HuH-7 (cell line): ENCODE measurements at places on chromosomes 6 and 20.

DNA sequence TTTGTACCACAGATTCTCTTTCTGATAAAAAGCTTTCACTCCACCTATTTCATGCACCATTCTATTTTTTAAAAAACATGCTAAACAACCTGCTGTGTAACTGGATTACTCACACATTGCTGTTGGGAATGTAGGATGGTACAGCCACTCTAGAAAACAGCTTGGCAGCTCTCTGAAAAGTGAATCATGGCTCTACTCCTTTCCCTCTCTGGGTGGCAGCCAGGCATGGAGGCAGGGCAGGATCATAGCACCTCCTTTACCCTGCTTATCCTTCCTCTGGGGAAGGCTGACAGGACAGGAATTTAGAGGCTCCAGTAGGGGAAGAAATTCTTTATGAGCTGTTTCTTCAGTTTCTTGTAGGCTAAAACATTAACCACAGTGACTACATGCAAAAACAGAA is 6.7 kb upstream of the VNN2 start:
- DNase-seq: no peak

GRCh38 chr20:25398376-25399036 is 7.9 kb upstream of the ABHD12 start:
- DNase-seq: no peak

- DNase-seq: peak; percentile 42
These were observed 18.6 kb downstream of the ADGRF5 start for GRCh38 chr6:46903175-46903574.

- DNase-seq: no peak
These were observed 193.7 kb downstream of the CDH4 start for GRCh38 chr20:61445741-61446140.

GRCh38 chr6:2820415-2820814 is 21.2 kb downstream of the SERPINB1 start:
- no peak for DNase-seq

- DNase-seq: no peak
These were observed 55.2 kb downstream of the PRDM13 start for GRCh38 chr6:99661870-99662269.

GRCh38 chr6:39353698-39354315 is 31.3 kb upstream of the KCNK16 start:
- DNase-seq: no peak

DNA sequence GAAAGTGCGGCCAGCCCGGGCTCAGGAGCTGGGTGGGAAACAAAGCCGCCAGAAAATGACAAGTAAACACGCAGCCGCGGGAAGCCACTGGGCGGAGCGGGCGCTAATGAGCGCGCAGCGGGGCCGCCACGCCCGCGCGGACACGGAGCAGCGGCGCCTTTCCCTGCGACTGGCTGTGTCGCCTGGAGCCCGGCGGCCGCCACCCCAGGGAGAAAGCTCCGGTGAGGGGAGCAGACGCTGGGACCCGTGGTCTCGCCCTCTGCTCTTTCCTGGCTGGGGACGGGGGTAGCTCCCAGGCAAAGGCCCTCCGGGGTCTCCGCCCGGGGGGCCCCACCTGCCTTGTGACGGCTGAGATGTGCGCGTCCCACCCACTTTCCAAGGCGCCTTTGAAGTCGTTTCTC is 54.9 kb downstream of the PRR18 start:
- DNase-seq: no peak

DNA sequence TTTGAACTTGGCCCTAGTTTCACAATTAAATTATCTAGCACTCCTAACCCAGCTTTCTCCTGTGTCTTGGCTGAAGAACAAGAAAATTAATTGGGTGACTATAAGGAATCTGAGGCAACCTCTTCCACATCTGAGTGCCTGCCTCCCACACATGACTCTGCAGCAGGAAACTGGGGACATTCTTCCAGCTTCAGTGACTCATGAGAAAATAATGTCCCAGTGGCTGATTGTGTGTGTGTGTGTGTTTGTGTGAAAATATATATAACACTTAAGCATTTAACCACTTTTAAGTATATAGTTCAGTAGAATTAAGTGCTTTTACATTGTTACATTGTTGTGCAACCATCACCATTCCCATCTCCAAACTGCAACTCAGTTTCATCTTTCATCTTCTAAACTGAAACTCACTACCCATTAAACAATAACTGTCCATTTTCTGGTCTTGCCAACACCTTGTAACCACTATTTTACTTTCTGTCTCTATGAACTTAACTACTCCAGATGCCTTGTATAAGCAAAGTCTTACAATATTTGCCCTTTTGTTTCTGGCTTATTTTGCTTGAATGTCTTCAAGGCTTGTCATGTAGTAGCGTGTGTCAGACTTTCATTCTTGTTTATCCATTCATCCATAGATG is 8.7 kb downstream of the TRIM38 start:
- DNase-seq: no peak

DNA sequence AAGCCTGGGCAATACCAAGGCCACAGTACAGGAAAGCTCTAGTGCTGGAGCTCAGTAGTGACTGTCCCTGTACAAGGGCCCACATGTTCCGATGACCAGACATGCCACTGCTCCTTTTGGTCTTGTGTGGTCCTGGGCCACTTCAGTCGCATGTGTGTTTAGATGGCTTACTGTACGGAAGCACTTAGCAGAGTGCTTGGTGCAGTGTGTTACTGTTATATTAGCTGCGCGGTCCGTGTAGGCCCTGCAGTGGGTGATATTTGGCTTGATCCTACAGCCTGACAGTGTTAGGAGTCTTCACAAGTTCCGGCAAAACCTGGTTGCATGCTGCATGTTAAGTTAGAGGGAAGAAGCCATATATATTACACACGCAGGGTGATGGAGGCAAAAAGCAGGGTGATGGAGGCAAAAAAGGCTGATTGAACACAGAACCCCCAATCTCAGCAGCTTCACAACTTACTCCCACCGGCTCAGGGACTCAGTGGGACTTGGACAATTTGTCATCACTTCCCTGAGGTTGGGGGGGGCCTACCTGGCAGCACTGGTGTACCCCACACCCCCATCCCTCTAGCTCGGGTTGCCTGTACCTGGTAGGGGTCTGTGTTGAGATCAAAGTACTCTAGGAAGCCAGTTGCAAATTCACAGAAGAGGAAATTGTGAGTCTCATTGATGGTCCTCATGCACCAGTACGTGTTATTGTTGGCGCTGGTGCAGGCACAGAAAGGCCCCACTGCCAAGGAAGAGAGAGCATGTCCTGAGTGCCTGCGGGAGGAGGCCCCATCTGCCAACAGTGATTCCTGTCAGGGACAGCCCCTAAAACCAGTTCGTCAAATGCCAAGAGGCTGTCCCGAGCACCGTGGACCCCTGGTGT is 122.6 kb downstream of the SULF2 start:
- DNase-seq: no peak

- DNase-seq: no peak
These were observed 12.8 kb upstream of the ILRUN start for GRCh38 chr6:34709386-34709785.

- DNase-seq: no peak
These were observed 2.1 kb downstream of the B3GAT2 start for GRCh38 chr6:70954750-70955149.

DNA sequence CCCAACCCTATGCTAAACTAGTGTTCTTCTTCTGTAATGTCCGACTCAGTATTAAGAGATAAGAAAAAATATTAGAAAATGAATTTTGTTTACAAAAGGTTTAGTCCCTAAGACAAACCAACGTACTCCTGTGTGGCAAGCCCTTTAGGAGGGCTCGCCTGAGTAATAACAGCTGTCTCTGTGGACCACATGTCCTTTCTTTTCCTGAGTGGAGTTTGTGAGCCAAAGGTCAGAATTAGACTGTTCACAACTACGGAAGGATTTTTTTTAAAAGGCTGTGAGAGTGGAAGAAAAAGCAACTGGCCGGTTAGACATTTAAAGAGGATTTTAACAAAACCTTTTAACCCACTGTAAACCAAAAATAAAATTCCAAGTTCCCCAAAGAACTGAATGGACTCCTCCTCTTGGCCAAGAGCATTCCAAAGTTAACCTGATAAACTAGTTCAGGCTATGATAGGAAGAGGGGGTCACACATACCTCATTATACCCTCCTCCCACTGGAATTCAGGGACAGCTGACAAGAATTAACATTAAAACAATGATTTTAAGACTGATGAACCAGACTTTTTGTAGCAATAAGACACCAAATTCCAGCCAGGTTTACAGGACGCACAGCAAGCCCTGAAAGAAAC is 43.5 kb downstream of the FAM184A start:
- peak; percentile 20 for DNase-seq

DNA sequence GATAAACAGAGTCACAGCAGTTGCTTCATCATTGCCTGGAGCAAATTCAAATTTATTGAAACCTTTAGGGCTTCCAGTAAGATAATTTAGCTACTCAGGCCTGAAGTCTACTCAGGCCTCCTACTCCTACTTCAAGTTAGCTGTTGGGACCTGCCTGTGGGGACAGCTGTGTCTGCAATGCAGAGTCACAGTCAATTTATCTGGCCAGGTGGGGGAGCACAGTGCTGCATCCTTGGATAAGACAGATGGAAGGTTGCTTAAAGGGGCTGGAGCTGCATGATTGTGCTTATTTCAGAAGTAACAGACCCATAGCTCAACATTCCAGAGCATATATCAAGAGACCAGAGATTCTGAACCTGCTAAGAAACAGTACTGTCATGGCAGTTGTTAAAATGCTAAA is 932.1 kb downstream of the QKI start:
- DNase-seq: no peak

- peak; percentile 58 for DNase-seq
These were observed 117.8 kb upstream of the ESR1 start for GRCh38 chr6:151689499-151690201.

DNA sequence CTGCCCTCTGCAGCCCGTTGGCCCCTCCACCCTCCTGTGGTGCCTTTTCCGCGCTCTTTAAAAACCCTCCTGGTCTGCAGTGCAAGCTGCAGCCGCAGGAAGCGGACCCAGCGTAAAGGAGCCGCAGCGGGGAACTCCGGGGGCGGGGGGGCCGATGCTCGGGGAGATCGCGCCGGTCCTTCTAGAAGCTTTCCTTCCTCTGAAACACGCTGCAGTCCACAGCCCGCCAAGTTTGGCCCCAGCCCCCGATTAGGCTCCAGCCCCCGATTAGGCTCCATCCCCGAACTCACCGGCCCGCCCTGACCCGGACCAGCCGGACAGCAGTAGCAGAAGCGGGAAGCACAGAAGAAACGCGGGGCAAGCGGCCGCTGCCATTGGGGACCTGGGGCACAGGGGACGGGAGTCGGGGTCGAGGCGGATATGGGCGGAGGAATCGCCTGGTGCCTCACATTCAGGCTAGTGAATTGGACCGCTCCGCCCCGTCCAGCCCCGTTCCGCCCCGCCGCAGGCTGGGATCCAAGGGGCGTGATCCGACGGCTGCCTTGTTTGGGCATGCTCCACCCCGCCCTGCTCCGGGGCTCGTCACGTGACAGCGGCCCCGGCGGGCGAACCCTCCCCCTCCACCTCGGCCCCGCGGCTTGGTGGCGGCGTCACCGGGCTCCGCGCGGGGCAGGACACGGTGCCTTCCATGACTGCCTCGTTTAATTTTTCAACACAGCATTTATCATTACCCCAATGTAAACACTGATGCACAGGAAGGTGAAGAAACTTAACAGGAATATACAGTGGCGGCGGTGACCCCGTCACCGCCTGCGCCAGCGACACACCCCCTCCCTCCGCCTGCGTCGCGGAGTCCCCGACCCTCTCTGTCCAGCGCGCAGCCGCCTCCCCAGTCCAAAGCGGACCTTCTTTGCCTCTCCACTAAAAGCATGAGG is 20.3 kb downstream of the RAET1L start:
- peak; percentile 99 for DNase-seq

DNA sequence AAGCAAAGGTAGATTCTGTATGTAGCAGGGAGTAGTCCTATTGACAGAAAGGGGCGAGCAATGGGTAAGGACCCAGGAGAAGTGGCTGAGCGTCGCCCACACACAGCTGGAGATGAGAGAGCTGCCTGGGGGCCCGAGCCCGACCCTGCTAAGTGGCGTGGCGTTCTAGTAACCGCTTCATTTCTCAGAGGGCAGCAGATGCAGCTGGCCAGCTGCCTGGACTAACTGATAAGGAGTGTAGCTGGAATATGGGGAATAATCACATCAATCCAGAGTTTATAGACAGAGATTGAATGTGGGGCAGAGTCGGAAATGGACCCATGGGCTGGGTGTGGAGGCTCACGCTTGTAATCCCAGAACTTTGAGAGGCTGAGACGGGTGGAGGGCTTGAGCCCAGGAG is 64.4 kb downstream of the EZR start:
- DNase-seq: no peak

DNA sequence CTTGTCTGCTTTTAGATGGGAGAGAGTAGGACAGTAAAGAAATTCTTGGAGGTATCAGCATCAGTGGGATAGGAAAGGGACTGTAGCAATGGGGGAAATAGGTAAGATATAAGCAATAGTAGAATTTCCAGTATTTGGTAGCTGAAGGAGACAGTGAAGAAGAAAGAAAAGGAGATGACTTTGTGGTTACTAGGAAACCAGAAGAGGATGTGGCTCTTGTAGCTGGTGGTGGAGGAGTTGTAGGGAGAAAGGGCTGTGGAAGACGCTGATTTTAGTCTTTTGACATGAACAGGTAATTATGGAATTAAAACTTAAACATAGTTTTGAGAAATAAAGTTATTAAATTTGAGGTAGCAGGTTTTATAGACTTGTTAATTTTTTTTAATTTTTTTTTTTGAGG is 26.1 kb downstream of the SH3BGRL2 start:
- no peak for DNase-seq

DNA sequence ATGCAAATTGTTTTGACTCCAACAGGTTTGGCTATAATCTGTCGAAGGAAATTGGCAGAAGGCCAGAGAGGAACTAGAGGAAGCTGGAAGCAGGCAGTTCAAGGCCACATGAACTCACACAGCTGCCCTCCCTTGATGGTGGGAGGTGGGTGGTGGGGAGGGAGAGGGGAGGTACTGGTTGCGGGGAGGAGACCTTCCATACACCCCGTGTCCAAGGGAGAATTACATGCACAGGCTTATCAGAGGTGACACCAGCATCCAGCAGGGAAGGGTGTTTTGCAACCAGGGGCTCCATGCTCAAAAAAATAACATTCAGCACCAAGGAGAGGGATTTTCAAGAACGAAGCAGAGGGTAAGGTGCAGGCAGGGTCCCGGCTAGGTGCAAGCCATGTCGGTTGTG is 9.1 kb downstream of the PRND start:
- DNase-seq: no peak

- DNase-seq: peak; percentile 84
These were observed at the start of gene HS3ST5 for GRCh38 chr6:114342826-114343781. TSS of gene HS3ST5 (minus strand) at chr6:114343023. CDS start at chr6:114062845, 280,178 bp downstream.
